ENCODE measurements at places on chromosomes 13 and 19.

DNA sequence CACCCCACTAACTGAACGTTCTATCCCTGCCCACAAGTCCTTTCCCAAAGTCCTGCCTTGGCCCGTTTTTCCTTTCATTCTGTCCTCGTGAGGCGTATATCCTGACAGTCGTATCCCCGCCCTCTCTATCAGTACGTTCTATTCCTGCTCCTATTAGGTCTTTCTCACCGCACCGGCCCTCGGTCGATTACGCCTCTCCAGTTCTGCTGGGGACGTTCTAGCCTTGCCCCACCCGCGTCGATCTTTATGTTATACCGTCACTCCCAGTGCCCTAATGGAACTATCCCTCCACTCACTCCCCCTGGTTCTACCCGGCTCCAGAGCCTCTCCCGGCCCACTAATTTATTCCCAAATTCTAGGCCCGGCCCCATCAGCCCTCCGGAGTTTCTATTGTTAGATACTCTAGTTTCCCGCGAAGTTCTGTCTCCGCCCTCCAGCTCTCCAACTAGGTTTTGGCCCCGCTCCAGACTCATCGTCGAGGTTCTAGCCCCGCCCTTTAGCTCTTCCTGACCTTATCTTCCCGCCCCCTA is 2.0 kb downstream of the PLAUR start:
- no peak for DNase-seq

- DNase-seq: no peak
Measured at GRCh38 chr19:1169921-1170885, 3.9 kb downstream of the SBNO2 start.

GRCh38 chr13:35702316-35702715 is 225.8 kb upstream of the MAB21L1 start:
- no peak for DNase-seq

GRCh38 chr19:29761575-29762232 is 46.6 kb upstream of the C19orf12 start:
- no peak for DNase-seq

DNA sequence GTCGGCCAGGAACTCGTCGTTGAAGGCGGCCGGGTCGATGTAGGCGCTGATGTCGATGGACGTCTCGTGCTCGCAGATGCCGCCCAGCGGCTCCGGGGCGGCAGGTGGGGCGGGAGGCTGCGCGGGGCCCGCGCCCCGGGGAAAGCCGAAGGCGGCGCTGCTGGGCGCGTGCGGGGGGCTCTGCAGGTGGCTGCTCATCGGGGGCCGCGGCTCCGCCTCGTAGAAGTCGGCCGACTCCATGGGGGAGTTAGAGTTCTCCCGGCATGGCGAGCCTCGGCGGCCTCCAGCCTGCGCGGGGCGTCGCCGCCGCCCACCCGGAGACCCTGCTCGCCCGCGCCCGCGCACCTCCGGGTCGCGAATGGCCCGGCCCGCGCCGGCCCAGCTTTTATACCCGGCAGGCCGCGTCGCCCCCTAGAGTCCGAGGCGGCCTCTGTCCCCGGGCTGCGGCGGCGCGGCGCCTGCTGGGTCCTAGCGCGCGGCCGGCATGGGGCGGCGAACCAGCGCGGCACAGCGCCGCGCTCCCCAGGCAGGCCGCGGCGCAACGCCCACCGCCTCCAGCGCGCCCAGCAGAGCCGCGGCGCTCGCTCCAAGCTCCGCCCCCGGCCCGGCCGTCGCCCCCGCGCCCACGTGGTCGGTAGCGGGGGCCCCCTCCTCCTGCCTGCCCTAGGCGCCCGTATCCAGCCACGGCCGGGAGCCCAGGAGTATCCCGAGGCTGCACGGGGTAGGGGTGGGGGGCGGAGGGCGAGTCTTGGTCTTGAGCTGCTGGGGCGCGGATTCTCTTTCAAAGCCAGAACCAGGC is at the start of gene CEBPA:
Gene CEBPA, minus strand, starts transcription at position 360 of the 799 bp plus-strand sequence. Its CDS starts 120 bp downstream, at position 240.
- DNase-seq: no peak

GRCh38 chr19:35346193-35347052 is 1.3 kb upstream of the FFAR1 start:
- DNase-seq: no peak

GRCh38 chr13:36736119-36736726 is 62.4 kb downstream of the SERTM1 start:
- DNase-seq: no peak

DNA sequence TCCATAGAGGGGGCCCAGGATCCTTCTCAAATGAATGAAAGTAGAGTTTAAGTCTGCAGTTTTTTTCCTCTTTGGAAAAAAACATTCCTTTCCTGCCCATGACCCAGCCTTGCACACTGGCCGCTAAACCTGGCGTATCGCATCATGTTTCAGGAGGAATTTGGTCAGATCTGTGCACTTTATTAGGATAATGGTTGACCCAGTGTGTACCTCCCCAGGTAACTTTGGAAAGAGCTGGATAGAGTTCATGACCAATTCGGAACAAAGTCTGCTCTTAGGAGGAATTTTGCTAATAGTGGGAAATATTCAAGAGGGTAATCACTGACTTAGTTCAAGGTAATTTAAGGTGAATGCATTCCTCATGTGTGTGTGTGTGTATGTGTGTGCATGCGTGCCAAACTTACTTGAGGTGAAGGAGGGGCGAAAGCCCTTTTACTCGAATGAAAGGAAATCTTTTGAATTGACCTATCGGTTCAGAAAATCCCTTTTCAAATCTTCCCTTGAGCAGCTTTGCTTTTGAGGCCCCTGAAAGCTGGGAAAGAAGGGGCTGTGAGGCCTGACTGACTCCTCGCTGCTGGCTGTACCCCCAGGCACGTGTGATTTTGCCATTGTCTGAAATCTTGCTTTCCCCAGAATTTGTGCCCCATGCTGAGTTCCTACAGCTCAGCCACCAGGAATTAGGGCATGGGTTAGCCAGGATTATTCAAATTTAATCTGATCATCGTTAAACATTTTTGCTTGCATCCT is 46.3 kb downstream of the SIPA1L3 start:
- DNase-seq: no peak

DNA sequence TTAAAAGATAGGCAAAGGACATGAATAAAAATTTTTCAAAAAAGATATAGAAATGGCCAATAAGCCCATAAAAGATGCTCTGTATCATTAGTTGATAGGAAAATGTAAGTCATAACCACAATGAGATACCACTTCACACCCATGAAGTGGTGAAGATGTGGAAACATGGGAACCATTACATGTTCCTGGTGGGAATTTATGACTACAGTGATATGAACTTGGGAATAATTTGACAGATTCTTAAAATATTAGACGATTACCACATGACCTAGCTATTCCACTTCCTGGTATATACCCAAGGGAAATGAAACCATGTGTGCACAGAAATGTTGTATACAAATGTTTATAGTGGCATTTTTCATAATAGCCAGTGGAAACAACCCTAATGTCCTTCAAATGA is 232.2 kb downstream of the GGACT start:
- no peak for DNase-seq

DNA sequence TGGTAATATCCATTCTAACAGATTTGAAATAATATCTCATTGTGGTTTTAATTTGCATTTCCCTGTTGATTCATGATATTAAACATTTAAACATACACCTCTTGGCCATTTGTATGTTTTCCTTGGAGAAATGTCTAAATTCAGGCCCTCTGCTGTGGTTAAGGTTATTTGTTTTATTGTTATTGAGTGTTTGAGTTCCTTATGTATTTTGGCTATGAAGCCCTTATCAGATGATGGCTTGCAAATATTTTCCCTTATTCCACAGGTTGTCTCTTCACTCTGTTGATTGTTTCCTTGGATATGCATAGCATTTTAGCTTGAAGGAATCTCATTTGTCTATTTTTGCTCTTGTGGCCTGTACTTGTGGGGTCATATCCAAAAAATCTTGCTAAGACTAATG is 303.6 kb downstream of the GPC5 start:
- DNase-seq: no peak

DNA sequence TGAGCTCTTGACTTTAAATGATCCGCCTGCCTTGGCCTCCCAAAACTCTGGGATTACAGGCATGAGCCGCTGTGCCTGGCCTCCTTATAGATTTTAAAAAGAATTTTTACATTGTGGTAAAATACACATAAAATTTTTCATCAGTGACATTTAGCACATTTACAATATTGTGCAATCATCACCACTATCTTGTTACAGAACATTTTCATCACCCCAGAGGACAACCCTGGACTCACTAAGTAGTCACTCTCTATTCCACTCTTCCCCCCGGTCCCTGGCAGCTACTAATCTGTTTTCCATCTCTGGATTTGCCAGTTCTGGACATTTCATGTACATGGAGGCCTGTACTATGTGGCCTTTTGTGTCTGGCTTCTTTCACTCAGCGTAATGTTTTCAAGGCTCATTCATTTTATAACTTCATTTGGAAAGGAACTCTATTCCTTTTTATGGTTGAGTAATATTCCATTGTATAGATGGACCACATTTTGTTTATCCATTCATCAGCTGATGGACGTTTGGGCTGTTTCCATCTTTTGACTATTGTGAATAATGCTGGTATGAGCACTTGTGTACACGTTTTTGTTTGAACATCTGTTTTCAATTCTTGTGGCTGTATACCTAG is 19.9 kb downstream of the MEGF8 start:
- no peak for DNase-seq

Data from NCI-H1417 treated with DMSO at 0.1 percent for 48 hours (cell line).